ENCODE measurements at places on chromosomes 5 and 9. TPM values are rescaled to one million over a fixed set of nuclear protein-coding genes. Genes with fewer than 3 reads are reported as not detected.

The ALG2 gene
- total RNA-seq, result 28.7 TPM

GRCh38 chr9:129850821-129851550 lies 15.7 kb downstream of the USP20 start:
- H3K27ac ChIP-seq, result no peak overlapping the region
- no peak overlapping the region for H3K4me3 ChIP-seq
- no peaks in the 10 kb centered on the region for H3K27me3 ChIP-seq
- DNase-seq, result no peak

DNA sequence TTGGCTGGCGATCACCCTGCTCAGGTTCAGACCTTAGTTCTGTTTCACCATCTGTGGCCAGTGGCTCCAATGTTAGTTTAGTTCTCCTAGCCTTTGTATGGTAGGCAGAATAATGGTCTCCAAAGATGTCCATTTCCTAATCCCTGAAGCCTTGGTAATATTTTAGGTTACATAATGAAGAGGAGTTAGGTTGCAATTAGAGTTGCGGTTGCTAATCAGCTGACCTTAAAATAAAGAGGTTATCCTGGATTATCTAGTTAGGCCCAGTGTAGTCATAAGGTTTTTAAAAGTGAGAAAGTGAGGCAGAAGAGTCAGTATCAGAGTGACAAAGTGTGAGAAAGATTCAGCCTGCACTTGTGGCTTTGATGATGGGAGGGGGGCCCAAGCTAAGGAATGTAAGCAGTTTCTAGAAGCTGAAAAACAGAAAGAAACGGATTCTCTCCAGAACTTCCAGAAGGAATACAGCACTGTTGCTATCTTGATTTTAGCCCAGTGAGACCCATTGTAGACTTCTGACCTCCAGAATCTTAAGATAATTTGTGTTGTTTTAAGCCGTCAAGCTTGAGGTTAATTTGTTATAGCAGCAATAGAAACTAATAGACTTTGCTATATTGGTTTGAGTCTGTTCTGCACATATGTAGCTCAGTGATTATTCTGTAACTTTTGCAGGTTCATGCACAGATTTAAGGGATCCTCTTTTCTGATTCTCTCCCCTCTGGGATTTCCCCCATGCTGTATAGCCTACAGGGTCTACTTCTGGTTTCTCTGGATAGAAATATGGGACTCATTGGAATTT lies 21.6 kb downstream of the LNPEP start:
- DNase-seq, result peak; percentile 55
- peak overlapping the region; percentile 83 for H3K4me3 ChIP-seq
- peaks cover 86% of the 10 kb centered on the region for H3K4me1 ChIP-seq
- no peaks in the 10 kb centered on the region for H3K27me3 ChIP-seq
- peaks cover 6% of the 10 kb centered on the region for H3K36me3 ChIP-seq

DNA sequence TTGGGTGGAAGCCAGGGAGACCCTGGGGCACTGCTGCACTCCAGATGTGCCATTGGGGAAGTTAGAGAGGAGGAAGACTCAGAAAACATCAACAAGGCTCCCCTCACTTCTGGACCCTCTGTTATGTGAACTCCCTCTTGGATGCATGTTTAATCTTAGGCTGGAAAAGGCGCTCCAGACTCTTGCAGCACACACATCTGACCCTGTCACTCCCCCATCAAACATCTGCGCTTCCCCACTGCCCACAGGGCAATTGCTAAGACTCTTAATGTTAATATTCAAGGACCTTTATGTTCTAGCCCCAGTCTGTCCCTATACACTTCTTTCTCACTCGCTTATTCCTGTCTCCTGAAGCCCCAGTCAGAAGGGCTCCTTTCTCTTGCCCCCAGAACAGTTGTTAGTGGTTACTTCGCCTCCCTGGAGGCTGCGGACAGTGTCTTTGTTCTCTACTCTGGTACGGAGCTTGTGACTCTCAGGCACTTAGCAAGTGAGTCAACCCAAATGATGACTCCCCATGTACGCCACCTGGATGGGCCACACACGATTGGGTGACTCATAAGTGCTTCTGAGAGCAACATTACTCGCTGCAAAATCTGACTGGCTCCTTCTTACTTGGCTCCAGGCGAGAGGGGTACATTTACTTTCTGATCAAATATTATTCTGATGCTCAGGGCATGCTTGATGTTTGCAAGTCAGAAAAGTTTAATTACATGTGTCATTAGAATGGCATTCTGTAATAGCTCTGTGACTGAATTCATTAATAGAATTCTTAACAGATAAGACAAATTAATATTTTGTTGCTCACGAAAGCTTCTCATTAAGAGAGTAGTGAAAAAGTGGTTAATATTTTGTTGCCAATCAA lies 193.6 kb downstream of the HSPA4 start:
- no peaks in the 10 kb centered on the region for H3K36me3 ChIP-seq
- peak; percentile 63 for DNase-seq
- H3K4me1 ChIP-seq, result peaks cover 42% of the 10 kb centered on the region
- peak overlapping the region; percentile 9 for H3K27ac ChIP-seq

- H3K27ac ChIP-seq, result no peak overlapping the region
- H3K27me3 ChIP-seq, result no peaks in the 10 kb centered on the region
- peaks cover 39% of the 10 kb centered on the region for H3K4me1 ChIP-seq
- H3K36me3 ChIP-seq, result no peaks in the 10 kb centered on the region
Measured at GRCh38 chr9:78213712-78214111, 22.2 kb upstream of the CEP78 start.

The CLK4 gene
- 34.0 TPM for total RNA-seq
